Foreskin keratinocyte (primary cell): ENCODE measurements at places on chromosomes 5 and 9. TPM values are rescaled to one million over a fixed set of nuclear protein-coding genes. Genes with fewer than 3 reads are reported as not detected.

The GKAP1 gene
- total RNA-seq = 0.41 and 0.53 TPM in 2 replicates

The POC5 gene
- 9.0 and 11.1 TPM in 2 replicates for total RNA-seq

The ST6GALNAC6 gene
- 23.2 and 27.1 TPM in 2 replicates for total RNA-seq

The BRIX1 gene
- total RNA-seq = 47.1 and 57.6 TPM in 2 replicates

The GDA gene
- 0.46 and 1.2 TPM in 2 replicates for total RNA-seq

The SARDH gene
- not detected in 2 replicates for total RNA-seq

The CD14 gene
- total RNA-seq = not detected in 2 replicates

The SPINK4 gene
- not detected in 2 replicates for total RNA-seq

The GNA14 gene
- not detected in 2 replicates for total RNA-seq

The SOWAHA gene
- total RNA-seq = 0.03 and 0.07 TPM in 2 replicates
